Naive thymus-derived CD8-positive, alpha-beta T cell (primary cell): ENCODE measurements at places on chromosomes 5 and 9. TPM values are rescaled to one million over a fixed set of nuclear protein-coding genes. Genes with fewer than 3 reads are reported as not detected.

DNA sequence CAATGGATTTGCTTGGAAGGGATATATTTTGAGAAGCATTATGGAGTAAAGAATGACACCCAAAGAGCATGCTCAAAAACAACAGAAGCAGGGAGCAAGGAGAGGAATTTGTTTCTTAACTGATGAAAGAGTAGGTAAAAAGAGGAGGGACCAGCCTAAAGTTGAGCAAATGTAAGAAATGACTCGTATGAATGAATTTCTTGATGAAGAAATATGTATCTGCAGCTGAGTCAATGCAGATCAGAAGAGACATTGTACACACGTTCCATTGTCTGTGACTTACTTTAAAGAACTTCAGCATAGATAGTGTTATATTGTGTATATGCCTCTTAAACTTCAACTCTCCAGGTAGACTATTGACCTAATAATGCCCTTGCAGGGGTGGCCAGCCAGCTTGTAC, 112.7 kb upstream of the NREP start:
- H3K4me1 ChIP-seq = no peaks in the 10 kb centered on the region
- H3K36me3 ChIP-seq = peaks cover 4% of the 10 kb centered on the region
- no peak overlapping the region for H3K4me3 ChIP-seq
- H3K27me3 ChIP-seq = no peaks in the 10 kb centered on the region
- DNase-seq = no peak

DNA sequence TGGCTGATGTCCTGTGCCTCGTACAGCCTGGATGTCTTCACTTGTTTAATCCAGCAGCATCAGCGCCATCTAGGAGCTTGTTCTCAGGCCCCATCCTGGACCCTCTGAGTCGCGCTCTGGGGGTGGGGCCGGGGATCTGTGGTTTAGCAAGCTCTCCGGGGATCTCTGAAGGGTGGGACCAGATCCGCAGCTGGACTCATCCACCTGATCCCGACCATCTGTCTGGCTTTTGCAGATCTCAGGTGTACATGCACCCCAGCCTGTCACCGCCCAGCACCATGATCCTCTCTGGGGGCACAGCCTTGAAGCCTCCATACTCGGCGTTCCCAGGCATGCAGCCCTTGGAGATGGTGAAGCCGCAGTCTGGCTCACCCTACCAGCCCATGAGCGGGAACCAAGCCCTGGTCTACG, 15.1 kb upstream of the POMT1 start:
- H3K4me3 ChIP-seq = no peak overlapping the region
- H3K4me1 ChIP-seq = peaks cover 2% of the 10 kb centered on the region
- DNase-seq = no peak
- H3K27ac ChIP-seq = no peak overlapping the region
- H3K27me3 ChIP-seq = no peaks in the 10 kb centered on the region
- peaks cover 93% of the 10 kb centered on the region for H3K36me3 ChIP-seq

- no peaks in the 10 kb centered on the region for H3K36me3 ChIP-seq
- H3K4me1 ChIP-seq = no peaks in the 10 kb centered on the region
- peaks cover 3% of the 10 kb centered on the region for H3K27me3 ChIP-seq
- H3K4me3 ChIP-seq = no peak overlapping the region
- H3K27ac ChIP-seq = no peak overlapping the region
These were observed 47.9 kb upstream of the ZBTB43 start for GRCh38 chr9:126756876-126757415.

DNA sequence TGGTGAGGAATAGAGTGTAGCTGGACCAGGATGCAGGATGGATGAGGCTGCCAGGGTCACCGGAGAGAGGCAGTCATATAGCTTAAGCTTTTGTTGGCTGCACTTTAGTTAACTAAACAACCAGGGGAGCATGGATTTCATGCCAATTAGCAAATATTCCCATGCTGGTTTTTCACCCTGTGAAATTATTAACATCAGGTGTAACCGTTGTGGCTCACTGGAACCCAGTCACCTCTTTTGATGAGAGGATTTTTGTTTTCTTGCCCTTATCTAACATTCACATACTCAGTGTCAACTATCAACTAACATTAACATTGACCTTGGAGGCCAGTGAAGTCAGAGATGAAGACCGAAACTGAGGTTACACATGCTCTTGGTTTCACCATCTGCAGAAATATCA, 97.2 kb upstream of the BASP1 start:
- H3K27me3 ChIP-seq = peaks cover 9% of the 10 kb centered on the region
- no peaks in the 10 kb centered on the region for H3K36me3 ChIP-seq
- no peak overlapping the region for H3K4me3 ChIP-seq

DNA sequence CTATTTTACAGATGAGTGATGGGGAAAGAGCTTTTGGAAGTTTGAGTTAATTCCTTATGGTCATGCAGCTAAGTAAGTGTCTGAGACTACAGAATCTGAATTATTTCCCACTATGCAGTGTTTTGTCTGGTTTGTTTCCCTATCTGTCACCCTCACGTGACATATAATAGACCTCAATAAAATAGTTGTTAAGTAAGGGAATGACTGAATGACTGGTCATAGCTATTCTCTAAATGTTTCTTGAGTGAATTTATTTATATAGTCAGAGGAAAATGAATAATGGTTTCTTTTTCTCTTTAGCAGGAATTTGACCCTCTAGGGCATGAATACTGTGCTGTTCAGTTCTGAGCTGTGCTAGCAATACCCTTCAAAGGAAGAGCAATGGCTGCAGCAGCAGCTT, 10.3 kb downstream of the TRIM32 start:
- H3K27me3 ChIP-seq = no peaks in the 10 kb centered on the region
- no peak overlapping the region for H3K4me3 ChIP-seq
- H3K27ac ChIP-seq = no peak overlapping the region
- H3K4me1 ChIP-seq = peaks cover 48% of the 10 kb centered on the region

- H3K27me3 ChIP-seq = no peaks in the 10 kb centered on the region
- no peak overlapping the region for H3K4me3 ChIP-seq
- H3K27ac ChIP-seq = no peak overlapping the region
- no peak for DNase-seq
- H3K4me1 ChIP-seq = no peaks in the 10 kb centered on the region
- no peaks in the 10 kb centered on the region for H3K36me3 ChIP-seq
These were observed 3.2 kb upstream of the DDX4 start for GRCh38 chr5:55734658-55735057.

DNA sequence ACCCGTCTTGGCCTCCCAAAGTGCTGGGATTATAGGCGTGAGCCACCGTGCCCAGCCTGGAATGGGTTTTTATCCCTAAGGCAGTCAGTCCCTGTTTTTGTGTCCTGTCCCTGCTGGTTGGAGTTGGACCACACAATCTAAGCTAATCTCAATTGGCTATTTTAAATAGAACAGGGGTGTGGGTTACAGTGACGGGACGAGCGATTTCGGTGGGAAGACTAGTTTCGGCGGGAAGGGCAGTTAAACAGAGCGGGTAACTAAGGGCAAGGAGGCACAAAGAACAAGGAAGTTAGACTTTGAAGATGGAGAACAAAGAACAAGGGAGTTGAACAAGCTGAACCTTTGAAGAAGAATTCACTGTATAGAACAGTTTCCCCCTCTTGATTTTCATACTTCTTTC, 1.4 kb downstream of the GTF3C5 start:
- no peak for DNase-seq
- peak overlapping the region; percentile 100 for H3K4me3 ChIP-seq
- no peak overlapping the region for H3K27ac ChIP-seq
- no peaks in the 10 kb centered on the region for H3K36me3 ChIP-seq

GRCh38 chr5:68012429-68012828, 203.1 kb upstream of the PIK3R1 start:
- H3K27ac ChIP-seq = no peak overlapping the region
- H3K4me3 ChIP-seq = no peak overlapping the region
- H3K4me1 ChIP-seq = no peaks in the 10 kb centered on the region
- H3K36me3 ChIP-seq = no peaks in the 10 kb centered on the region
- no peak for DNase-seq

The SOWAHA gene
- not detected for total RNA-seq

The NOXA1 gene
- total RNA-seq = 4.1 TPM

GRCh38 chr5:55509796-55510522, 24.8 kb downstream of the PLPP1 start:
- peaks cover 24% of the 10 kb centered on the region for H3K4me1 ChIP-seq
- no peaks in the 10 kb centered on the region for H3K27me3 ChIP-seq
- H3K36me3 ChIP-seq = no peaks in the 10 kb centered on the region
- H3K4me3 ChIP-seq = no peak overlapping the region

GRCh38 chr9:105053209-105053652, 125.3 kb upstream of the ABCA1 start:
- peak overlapping the region; percentile 49 for H3K27ac ChIP-seq
- no peak overlapping the region for H3K4me3 ChIP-seq
- H3K4me1 ChIP-seq = peaks cover 28% of the 10 kb centered on the region
- no peak for DNase-seq

The IRX1 gene
- total RNA-seq = not detected
